ENCODE measurements at places on chromosomes 12 and 14. TPM values are rescaled to one million over a fixed set of nuclear protein-coding genes. Genes with fewer than 3 reads are reported as not detected.

Gene GPRC5A
- 0.64 TPM for total RNA-seq

Gene SLC7A8
- total RNA-seq, result 19.6 TPM

Gene POTEG
- not detected for total RNA-seq

Gene TFCP2
- 26.9 TPM for total RNA-seq

Gene CARMIL3
- total RNA-seq, result 0.11 TPM

DNA sequence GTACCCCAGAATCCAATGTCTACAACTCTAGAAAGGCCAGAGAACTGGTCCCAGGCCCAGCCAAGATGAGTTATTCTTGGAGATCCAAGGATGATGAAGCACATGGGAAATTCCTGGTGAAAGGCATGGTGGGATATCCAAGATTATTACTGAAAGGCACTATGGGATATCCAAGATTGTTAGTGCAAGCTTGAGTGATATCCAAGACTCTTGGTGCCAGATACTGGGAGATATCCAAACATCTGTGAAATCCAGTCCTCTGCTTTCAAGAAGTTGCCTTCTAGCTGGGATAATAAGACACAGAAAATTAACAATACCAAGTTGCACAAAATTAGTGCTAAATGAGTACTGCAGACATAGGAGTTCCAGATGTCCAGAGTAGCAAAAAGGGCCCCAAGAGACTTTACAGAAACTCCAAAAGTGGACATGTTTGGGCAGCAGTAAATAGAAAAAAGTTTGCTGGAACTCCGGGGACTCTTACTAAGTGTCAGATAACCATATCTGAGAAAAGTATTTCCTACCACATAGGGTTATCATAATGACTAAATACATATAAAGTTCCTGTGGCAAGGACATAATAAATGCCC is 34.6 kb downstream of the PHLDA1 start:
- no peak for DNase-seq

DNA sequence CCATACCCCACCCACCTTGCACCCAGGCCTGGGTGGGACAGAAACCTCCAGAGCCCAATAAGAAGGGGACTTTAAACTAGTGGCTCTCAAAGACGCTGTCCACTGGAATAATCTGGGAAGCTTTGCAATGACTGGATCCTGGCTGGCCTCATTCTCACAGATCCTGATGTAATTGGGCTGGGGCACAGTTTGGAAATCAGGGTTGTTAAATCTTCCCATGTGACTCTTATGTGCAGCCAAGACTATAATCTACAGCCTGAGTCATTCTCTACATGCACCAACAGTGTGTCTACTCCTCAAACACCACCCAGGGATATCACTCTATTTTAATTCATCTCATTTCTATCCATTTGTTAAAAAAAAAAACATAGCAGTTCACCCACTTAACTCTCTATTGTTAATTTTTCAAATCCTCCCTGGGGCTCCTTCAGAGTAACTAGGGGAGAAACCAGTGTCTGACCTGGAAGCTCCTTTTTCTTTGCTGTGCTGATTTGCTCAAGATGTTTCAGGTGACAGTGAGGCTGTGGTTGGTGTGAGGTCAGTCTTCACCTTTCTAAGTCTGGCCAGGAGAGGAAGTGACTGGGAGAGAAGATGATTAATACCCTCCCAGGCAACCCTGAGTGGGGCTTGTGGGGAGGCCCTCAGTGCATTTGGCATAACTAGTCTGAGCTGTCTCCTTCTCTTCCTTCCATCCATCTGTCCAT is 211.6 kb upstream of the SFSWAP start:
- no peak for DNase-seq

DNA sequence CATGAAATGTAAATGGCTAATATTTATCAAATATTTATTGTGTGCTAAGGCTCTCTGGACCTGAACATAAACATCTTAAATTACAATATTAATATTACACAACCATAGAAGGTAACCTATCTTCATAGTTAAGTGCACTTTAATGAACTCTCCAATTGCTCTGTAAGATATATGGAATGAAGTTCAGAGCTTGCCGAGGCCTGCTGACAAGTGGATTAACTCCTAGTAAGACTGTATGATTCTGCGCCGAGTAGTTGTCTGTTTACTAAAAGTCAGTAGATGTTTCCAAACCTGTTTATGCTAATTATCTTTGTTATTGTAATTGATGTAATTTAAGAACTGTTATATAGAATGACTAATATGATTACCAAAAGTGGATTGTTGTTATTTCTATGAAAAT is 77.2 kb downstream of the PTPRR start:
- no peak for DNase-seq

GRCh38 chr12:57465747-57466505 is 6.3 kb downstream of the GLI1 start:
- no peak for DNase-seq

- no peak for DNase-seq
Observed at GRCh38 chr14:65976761-65977404, 509.3 kb upstream of the CCDC196 start.

DNA sequence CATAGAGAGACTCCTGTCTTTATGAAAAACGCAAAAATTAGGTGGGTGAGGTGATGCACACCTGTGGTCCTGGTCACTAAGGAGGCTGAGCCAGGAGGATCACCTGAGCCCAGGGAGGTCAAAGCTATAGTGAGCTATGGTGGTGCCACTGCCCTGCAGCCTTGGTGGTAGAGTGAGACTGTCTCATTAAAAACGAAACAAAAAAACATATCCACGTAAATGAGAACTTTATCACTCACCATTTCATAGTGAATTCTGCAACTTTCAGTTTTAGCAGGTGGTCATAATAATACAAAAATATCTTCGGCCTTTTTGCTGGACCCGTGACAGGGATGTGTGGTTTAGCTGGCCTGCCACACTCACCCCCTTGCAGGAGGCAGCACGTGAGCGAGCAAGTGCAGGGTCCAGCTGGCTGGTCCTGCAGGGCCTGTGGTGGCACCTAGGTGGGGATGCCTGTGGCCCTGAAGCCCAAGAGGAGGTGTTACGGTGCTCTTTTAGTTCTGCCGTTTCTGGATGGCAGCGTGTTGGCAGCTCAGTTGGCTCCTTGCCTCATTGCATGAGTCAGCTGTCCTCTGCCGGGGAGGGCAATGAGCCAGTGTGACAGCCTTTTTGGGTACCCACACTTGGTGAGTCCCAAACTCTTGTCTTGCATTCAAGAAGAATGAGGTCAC is 1330.7 kb upstream of the TMEM132C start:
- no peak for DNase-seq

DNA sequence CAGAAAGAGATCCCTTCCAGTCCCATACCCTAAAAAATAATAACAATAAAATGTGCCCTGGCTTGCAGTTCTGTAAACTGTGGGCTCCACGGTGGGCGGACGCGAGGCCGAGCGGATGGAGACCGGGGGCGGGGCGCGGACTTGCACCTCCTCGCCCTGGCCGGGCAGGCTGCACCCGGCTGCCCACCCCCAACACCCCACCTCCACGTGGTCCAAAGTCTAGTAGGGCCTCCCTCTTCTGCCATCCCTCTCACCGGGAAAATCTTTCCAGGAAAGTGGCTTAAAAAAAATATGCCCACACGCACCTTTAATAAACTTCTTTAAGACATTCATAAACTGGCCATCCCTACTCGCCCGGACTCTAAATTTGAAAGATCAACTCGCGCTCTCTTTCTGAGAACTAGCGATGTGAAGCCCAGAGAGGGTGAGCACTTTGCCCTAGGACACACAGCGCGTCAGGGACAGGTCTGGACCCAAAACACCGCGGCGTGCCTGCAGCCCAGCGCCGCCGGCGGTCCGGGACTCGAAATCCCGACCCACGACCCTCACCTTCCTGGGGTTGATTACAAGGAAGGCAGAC is 1.9 kb upstream of the BCL11B start:
- no peak for DNase-seq

GRCh38 chr14:56794557-56795283 is 15.6 kb downstream of the OTX2 start:
- DNase-seq, result no peak

DNA sequence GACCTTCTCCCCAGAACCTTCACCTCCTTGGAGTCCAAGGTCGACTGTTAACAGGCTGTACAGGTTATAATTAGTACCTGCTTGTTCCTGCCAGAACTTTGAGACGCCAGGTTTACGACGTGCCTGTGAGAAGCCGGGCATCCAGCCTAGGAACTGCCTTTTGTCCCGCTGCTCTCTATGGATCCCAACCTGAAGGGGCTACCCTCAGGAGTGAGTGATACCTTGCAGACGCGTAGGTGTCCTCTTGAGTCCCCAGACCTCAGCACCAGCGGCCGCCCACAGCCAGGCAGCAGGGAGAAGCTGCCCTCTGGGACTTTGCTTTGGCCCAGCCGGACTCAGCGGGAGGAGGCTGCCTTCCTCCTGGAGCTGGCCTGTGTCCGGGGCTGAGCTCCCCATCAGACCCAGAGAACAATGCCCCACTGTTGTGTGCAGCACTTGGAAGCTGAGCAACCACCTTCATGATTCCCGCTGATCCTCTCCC is 16.2 kb downstream of the SYNE3 start:
- no peak for DNase-seq

- no peak for DNase-seq
Observed at GRCh38 chr12:62028536-62028935, 231.7 kb upstream of the USP15 start.

GRCh38 chr12:110046451-110047187 is 1.7 kb downstream of the C12orf76 start:
- no peak for DNase-seq
